ENCODE measurements at places on chromosomes 4 and X.

- DNase-seq, result no peak
These were observed 180.7 kb downstream of the CEP135 start for GRCh38 chr4:56129431-56129861.

DNA sequence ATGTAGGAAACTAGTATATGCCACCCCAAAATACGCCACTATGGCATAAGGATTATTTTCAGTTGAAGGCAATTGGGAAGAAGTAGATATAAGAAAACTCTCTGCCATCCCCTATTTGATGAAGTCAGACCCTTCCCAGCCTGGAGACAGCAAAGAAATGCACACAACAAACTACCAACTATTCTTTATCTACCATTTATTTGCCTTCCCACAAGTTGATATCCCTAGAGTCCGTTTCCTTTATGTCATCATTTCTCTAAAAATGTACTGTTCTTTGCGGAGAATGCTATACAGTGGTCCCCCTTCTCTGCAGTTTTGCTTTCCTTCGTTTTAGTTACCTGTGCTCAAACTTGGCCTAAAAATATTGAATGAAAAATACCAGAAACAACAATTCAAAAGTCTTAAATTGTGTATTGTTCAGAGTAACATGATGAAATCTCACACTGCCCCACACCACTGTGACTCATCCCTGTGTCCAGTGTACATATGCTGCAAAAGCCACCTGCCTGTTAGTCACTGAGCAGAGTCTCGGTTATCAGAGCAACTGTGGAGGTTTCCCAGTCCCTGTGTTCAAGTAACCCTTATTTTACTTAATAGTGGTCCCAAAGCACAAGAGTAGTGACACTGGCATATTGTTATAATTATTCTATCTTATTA, 152.3 kb downstream of the WDFY3 start:
- DNase-seq, result no peak

DNA sequence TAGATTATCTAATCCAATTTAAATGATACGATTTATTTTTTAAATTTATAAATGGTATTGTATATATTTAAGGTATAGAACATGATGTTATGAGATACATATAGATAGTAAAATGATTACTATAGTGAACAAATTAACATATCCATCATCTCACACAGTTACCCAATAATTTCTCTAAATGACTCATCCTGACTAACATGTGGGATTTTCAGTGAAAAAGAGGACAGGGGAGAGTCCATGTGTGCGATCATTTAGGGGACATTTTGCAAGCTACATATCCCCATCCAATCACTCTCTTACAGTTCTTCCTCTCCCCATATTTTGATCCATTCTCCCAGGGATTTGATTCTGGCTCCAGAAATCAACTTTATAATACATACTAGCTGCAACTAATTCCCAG, 88.2 kb downstream of the ABCB7 start:
- no peak for DNase-seq

GRCh38 chr4:25856756-25857155, 6.0 kb downstream of the SEL1L3 start:
- DNase-seq, result no peak

- DNase-seq, result no peak
These were observed 39.4 kb downstream of the MGST2 start for GRCh38 chr4:139704915-139705485.
